Smooth muscle cell of the umbilical artery (primary cell): ENCODE measurements at places on chromosomes 13 and 19. TPM values are rescaled to one million over a fixed set of nuclear protein-coding genes. Genes with fewer than 3 reads are reported as not detected.

The GRAMD1A gene
- total RNA-seq: 27.0 and 43.5 TPM in 2 replicates

The PSG11 gene
- not detected in 2 replicates for total RNA-seq

The ATP12A gene
- total RNA-seq: not detected in 2 replicates

The ERICH6B gene
- not detected in 2 replicates for total RNA-seq

The MBD3L2 gene
- total RNA-seq: not detected in 2 replicates

The APLP1 gene
- total RNA-seq: 15.4 and 15.7 TPM in 2 replicates
